ENCODE measurements at places on chromosomes 1 and 21. TPM values are rescaled to one million over a fixed set of nuclear protein-coding genes. Genes with fewer than 3 reads are reported as not detected.

DNA sequence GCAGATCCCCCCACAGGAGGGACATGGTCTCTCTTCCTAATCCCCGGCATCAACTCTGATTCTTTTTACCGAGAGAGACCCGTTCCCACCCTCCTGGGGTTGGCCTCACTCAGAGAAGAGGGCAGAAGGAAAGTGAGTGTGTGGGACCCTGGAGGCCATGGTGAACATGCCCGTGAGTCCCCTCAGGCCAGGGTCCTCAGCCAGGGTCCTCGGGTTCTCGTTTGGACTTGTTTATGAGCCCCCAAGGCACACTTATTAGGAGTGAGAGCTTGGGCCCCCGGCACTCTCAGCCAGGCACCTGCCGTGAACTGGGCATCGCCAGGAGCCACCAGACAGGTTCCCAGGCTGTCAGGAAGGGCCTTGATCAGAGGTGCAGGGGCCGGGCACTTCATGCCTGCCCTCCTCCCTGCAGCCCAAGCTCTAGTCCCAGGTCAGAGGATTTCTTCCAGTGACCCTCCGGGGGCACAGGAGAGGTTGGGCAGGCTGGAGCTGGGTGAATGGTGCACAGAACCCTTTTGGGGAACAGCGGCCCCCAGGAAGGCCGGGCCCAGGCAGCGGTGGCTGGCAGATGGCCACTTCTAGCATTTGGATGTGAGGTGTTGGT lies 122.6 kb downstream of the CRYAA start:
- DNase-seq = no peak

GRCh38 chr1:109225308-109225707 lies 11.6 kb downstream of the SARS1 start:
- DNase-seq = no peak

MTMR11 gene
- total RNA-seq = 2.2 TPM

RGS5 gene
- 21.8 TPM for total RNA-seq

ZNF648 gene
- total RNA-seq = not detected

DNA sequence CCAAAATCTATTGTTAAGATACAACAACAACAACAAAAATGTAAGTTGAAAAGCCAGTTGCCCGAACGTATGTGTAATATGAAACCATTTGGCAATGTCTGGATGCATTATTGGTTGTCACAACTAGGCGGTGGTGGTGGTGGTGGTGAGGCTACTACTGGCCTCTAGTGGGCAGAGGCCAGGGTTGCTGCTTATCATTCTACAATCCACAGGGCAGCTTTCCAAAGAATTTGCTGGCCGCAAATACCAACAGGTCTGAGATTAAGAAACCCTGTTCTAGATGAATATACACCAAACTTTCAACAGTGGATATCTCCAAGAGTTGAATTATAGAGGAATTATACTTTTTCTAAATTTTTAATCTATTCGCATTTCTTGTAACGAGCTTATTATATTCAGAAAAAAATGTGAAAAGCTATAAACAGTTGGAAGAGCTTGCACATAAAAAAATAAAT lies 26.8 kb upstream of the ZNF697 start:
- no peak for DNase-seq

GRCh38 chr1:232667778-232668165 lies 37.8 kb upstream of the SIPA1L2 start:
- DNase-seq = no peak

NTRK1 gene
- total RNA-seq = not detected

TMEM200B gene
- 0.41 TPM for total RNA-seq

- DNase-seq = no peak
Measured at GRCh38 chr21:23593582-23593981, 2013.7 kb downstream of the MRPL39 start.

DNA sequence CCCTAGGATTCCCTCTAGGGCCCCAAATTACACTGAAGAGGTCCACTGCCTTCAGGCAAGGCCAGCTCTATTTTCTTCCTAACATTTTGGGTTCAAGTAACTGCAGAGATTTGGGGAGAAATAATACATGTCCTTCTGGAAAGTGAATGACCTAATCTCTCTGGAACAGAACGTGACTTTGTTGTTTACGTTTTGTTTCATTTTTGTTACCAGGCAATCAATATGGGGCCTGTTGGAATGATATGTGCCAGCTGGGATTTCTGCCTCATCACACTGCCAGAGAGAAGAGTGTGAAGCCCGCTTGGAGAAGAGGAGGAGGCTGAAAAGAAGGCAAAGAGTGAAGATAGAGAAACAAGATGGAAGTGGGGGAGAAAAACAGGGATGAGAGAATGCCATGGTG lies 116.7 kb downstream of the FASLG start:
- no peak for DNase-seq

UBASH3A gene
- total RNA-seq = not detected

OR6K3 gene
- total RNA-seq = not detected

GRCh38 chr1:16396591-16396990 lies 29.5 kb downstream of the SZRD1 start:
- DNase-seq = no peak

GRCh38 chr1:191240925-191241324 lies 763.3 kb upstream of the BRINP3 start:
- DNase-seq = no peak

All from glomerular endothelial cell (primary cell).